ENCODE measurements at places on chromosomes 5 and 9. TPM values are rescaled to one million over a fixed set of nuclear protein-coding genes. Genes with fewer than 3 reads are reported as not detected.

ANKRD31 gene
- total RNA-seq: 0.09 TPM

DNA sequence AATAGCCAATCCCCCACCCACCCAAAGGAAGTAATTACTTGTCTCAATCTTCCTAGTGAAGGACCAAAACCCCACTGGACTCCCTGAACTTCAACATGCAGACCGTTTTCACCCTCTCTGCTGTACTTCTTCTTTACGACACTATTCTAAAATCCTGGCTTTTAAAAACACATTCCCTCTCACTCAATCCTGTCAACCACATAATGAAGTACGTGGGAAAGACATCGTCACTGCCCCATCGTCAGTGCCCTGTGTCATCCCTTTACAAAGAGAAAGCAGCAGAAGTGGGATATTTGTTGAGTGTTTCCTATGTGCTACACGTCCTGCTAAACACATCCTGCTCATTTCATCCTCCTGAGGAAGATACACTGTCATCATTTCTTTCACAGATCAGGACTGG lies 54.2 kb downstream of the MAPKAP1 start:
- no peak for DNase-seq

DNA sequence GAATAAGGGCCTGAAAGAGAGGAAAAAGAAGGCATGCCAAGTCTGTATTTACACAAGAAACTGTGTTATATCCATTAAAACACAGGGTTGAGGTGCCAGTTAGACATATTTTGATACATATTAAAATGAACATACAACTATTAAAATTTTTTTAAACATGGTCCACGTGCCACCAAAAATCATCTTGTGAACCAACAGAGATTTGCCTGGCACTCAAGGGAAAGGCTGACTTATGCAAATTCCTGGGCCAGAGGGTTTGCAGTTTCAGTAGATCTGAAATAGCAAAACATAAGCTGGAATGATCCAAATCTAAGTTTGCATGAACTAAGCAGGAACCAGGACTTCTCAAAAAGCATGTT lies 168.7 kb downstream of the SLIT3 start:
- no peak for DNase-seq

GRCh38 chr5:82570-82969 lies 9.4 kb upstream of the PLEKHG4B start:
- DNase-seq: no peak

- peak; percentile 36 for DNase-seq
These were observed 454.2 kb upstream of the CLINT1 start for GRCh38 chr5:158313027-158313732.

EXOSC3 gene
- 73.8 TPM for total RNA-seq

C9 gene
- total RNA-seq: 0.21 TPM

GRCh38 chr9:121609822-121610637 lies 41.4 kb upstream of the DAB2IP start:
- DNase-seq: no peak

NTNG2 gene
- total RNA-seq: 3.1 TPM

PCDHGA2 gene
- total RNA-seq: 0.66 TPM

DNA sequence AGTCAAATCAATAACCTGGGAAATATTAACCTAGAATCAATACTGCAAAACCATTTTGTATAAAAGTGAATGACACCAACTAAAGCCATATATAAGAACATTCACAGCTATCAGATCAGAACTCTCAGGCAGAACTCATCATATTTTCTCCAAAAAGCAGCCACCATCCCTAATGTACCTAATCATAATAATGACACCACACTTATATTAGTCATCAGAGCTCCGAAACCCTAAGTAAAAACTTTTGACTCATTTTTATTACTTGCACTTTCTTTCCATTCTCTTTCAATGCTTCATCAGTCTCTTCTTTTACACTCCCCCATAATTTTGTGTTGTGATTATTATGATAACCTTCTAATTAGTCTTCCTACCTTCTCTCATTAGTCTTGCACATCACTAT lies 45.3 kb downstream of the INSL6 start:
- DNase-seq: no peak

DNA sequence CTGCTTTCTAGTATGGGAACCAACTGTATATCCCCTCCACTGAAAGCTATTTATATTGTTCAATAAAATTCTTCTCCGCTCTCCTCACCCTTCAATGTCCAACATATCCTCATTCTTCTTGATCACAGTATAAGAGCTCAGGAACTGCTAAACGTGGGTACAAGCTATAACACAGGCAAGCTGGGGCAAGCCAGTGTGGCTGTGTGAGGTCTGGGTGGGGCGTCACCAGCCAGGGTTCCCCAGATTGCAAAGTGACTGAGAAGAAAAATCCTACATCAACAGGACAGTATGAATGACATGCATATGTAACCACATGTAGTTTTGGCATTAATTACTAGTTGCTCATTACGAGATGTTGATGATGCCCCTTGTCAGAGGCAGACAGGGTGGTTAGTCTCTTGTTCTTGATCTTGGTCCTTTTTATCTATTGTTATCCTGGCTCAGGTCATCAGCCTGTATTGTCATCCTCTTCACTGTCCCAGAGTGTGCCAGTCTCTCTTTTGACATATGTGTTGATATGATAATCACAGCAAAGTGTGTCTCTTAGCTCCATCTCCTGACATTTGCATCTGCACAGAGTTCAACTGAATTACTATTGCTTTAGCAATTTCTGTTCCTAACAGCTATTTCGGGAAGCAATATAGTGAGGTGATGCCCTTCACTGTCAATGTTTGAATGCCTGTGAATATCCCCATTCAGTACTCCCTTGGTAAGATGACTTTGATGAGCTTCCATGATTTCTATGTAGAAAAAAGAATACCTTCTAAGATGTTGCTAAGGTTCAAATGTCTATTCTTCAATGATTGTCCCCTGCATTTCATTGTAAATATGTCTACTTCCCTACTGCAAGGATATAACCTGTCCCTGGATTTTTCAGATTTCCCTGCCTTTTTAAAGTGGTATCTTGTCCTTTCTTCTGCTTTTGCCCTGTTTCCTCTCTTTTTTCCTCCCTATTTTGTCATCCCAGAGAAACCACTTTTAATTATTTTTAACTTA lies 140.3 kb downstream of the MAT2B start:
- no peak for DNase-seq

ZDHHC21 gene
- total RNA-seq: 7.3 TPM

DNA sequence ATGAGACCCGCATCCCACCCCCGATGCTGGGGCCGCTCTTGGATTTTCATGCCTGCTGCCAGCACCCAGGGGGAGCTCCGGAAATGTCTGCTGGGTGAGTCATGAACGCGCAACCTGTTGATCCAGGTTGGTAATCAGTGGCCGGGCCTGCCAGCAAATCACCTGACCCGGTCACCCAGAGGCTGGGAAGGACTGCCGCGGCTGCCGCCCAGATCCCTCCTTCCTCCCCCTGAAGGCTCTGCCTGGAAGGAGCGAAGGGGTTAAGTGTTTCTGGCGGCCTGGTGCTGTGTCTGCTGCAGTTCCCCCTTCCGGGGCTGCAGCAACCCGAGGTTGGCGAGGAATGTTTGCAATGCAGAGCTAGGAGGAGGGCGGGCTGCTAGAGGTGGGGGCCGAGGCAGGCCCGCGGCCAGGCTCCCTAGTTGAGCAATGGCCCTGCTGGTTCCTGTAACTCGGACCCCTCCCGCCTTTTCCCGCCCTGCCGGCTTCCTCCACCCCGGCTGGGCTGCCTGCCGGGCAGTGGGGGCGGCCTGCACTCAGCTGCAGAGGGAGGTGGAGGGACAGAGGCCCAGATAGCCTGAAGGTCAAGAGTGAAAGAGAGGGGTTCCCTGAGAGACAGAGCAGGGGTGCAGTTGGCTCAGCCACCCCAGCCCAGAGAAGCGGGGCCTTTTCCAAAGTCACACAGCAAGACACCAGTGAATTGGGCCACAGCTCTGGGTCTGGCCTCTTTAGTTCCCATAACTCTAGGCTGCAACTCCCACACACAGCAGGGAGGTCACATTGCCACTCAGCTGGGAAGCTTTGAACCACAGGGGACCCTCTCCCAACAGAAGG lies 156.3 kb upstream of the IER5L start:
- peak; percentile 91 for DNase-seq

NFIB gene
- 12.5 TPM for total RNA-seq

- no peak for DNase-seq
These were observed 17.4 kb downstream of the TMOD1 start for GRCh38 chr9:97518909-97519307.

PIGO gene
- total RNA-seq: 33.3 TPM

DNA sequence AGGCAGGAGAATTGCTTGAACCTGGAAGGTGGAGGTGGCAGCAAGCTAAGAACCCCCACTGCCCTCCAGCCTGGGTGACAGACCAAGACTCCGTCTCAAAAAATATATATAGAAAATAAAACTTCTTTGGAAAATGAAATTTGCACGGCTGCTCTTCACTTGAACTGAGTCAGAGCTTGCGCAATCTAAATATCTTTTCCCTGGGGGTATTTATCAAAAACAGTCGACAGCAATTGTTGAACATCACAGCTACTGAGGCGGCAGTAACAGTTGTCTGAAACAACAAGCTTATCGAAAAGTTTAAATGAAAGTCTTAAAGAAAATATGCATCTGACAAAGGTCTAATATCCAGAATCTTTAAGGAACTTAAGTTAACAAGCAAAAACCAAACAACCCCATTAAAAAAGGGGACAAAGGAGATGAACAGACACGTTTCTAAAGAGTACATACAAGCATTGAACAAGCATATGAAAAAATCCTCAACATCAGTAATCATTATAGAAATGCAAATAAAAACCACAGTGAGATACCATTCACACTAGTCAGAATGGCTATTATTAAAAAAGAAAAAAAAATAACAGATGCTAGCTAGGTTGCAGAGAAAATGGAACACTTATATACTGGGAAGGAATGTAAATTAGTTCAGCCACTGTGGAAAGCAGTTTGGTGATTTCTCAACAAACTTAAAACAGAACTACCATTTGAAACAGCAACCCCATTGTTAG lies 153.6 kb upstream of the CDH9 start:
- DNase-seq: no peak

All from WTC11 (cell line).